EH (cell line): ENCODE measurements at places on chromosomes 3 and 15.

- DNase-seq: peak; percentile 24
These were observed 470.7 kb upstream of the CBLB start for GRCh38 chr3:106339551-106339950.

DNA sequence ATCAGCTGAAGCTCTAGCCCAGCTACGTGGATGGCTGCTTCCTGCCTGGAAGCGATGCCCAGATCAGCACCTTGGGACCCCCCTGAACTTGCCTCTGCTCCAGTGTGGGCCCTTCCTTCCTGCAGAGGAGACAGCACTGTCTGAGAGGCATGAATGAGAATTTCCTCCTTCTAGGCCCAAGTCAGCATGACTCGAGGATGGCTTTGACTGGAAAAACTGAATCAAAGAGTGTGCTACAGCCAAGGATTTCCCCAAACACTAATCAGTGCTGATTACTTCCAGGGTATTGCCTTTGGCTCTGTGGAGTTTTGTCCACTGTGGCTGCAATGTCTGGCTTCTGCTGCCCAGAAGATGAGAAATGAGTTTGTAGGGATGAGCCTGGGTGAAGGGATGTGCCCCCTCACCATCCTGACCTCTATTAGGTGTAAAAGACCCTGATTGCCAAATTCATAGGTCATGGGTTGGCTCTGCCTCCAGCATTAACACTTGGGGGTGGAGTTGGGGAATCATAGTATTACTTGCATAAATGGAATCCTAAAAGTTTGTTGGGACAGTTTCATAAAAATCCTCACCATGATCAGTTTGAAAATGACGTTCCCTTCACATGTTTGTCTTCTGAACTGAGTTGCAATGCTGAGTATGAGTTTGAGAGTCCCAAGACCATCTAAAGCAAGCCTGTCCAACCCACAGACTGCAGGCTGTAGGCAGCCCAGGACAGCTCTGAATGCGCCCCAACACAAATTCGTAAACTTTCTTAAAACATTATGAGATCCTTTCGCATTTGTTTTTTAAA is 36.7 kb downstream of the FLNB start:
- peak; percentile 57 for DNase-seq

DNA sequence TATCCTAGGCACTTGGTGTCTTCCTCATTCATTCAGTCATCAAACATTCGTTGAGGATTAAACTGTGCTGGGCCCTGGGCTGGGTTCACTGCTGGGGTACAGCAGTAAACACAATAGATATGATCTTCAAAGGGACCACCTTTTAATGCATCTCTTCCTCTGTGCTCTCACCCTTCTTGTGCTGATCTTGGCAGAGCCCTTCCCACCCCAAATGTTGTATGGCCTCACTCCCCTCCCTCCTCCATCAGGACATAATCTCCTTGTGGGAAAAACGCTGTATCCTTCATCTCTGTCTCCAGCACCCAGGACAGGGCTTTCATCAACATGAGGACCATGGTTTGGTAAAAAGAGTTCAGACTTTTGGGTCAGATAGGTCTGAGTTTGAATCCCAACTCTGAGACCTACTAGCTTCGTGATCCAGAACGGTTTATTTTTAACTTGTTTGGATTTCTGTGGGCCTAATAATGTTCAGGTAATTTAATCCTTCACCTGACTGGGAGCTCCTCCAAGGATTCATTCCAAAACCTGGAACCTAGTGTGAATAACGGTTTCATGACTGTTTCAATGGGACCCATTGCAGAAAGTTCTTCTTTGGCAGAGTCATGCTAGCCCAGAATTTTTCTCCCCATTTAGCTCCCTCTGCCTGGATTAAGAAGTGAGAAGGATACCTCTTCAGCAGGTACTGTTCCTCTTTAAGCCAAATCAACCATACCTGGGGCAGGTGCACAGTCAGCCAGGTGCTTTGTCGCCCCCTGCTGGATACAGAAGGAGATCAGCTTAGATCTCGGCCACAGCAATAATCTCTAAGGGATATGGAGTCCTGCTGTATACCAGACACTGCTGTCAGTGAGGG is 5.2 kb upstream of the WNT7A start:
- DNase-seq: peak; percentile 20

- DNase-seq: peak; percentile 91
These were observed 1.7 kb downstream of the TIPARP start for GRCh38 chr3:156675830-156676767.

DNA sequence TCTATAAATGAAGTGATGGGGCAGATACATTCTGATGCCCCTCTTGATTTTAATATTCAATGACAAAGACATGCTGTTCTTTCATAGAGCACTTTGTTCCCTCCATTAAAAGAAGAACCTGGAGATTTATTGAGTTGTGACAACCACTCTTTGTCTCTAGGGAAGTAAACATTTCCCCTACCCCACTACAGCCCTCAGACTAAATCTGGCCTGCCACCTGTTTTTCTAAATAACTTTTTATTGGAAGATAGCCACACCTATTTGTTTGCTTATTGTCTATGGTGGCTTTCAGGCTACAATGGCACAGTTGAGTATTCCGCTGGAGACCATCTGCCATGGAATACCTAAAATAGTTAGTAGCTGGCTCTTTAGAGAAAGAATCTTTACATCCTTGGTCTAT is 41.2 kb upstream of the ZNF385D start:
- no peak for DNase-seq

GRCh38 chr15:81780966-81781365 is 264.9 kb downstream of the MEX3B start:
- no peak for DNase-seq

- no peak for DNase-seq
These were observed 14.6 kb downstream of the ETV5 start for GRCh38 chr3:186094271-186094670.

DNA sequence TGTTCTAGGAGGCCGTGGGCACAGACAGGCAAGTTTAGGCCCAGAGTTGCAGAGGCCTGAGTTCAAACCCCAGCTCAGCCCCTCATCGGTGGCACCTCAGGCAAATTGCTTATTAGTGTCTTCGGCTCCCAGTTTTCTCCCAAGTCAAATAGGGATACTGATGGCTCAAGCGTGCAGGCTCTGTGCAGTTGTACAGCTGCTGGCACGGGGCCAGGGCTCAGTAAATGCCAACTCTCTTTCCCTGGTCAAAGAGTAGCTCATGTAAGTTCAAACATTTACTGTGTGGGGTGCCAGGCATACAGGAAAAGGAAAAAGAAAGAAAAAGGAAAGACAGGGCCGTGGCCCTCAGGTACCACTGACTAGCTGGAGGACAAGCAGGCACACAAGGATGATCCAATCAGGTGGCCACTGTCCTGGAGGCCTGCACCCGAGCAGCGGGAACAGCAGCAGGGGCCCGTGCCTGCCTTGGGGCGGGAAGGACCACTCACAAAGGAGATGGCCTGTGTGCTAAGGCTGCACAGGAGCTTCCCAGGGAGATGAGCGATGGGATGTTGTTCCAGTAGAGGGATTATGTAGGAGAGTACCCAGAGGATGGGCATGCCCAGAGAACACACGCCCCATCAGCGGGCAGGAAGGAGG is 70.8 kb downstream of the TBC1D2B start:
- DNase-seq: no peak

- DNase-seq: no peak
These were observed 523 bp downstream of the HDAC11 start for GRCh38 chr3:13480340-13481318.

DNA sequence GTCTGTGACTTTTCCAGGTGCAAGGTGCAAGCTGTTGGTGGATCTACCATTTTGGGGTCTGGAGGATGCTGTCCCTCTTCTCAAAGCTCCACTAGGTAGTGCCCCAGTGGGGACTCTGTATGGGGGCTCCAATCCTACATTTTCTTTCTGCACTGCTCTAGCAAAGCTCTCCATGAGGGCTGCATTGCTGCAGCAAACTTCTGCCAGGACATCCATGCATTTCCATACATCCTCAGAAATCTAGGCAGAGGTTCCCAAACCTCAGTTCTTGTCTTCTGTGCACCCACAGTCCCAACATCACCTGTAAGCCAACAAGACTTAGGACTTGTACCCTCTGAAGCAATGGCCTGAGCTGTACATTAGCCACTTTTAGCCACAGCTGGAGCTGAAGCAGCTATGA is 694.5 kb upstream of the BCHE start:
- no peak for DNase-seq

DNA sequence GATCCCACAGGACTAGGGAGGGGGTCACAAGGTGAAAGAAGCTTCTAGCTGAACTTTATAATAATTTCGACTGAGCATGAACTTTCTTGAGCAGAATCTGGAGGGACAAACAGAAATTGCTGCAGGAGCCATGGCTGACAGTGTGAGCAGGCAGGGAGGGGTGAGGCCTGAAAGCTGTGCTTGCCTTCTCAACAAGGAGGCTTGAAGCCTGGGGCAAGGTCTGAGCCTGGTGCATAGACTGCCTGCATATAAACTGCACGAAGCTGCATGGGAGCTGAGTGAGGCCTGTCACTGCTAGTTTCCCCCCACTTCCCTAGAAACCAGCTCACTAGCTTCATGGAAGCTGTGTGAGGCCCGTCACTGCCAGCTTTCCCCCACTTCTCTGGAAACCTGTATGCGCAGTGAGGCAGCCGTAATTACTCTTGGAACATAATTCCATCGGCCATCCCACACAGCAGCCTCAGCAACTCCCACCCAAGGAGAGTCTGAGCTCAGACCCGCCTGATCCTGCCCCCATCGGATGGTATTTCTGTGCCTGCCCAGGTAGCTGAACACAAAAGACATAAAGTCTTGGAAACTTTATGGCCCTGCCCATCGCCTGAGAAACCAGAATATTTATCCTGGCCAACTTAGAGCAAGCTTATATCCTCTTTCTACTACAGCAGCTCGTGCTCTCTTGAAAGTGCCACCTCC is 136.5 kb downstream of the PLCH1 start:
- DNase-seq: no peak

DNA sequence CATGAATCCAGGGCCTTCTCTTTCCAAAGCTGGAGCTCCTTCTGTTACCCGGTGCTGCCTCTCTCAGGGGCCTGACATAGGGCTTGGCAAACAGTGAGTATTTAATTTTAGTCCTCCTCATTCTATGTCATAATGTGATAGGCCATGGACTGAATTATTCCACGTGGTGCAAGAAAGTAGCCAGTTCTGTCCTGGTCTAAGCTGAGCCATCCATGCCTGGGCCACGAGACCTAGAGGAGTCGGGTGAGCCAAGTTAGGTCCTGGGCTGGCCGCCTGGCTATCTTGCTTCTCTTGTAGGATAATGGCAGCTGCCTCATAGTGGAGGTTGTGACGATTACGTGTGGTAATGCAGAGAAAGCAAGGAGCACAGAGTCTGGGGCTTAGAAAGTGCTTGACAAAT is 170.6 kb downstream of the FAM43A start:
- no peak for DNase-seq

DNA sequence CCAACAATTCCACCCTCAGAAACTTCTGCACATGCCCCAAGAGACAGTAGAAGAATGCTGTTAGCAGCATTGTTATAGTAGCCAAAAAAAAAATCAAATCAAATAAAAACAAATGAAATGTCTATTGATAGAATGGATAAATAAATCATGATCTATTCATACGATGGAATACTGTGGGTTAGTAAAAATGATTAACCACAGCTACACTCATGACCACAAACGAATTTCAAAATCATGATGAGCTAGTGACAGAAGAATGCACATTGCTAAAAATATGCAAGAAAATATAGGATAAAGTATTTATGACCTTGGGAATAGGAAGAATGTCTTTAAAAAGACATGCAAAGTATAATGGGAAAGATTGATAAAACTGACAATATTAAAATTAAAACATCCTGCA is 57.5 kb upstream of the ACAN start:
- DNase-seq: peak; percentile 91

- DNase-seq: no peak
These were observed 192.7 kb upstream of the CTDSPL start for GRCh38 chr3:37668818-37669610.

DNA sequence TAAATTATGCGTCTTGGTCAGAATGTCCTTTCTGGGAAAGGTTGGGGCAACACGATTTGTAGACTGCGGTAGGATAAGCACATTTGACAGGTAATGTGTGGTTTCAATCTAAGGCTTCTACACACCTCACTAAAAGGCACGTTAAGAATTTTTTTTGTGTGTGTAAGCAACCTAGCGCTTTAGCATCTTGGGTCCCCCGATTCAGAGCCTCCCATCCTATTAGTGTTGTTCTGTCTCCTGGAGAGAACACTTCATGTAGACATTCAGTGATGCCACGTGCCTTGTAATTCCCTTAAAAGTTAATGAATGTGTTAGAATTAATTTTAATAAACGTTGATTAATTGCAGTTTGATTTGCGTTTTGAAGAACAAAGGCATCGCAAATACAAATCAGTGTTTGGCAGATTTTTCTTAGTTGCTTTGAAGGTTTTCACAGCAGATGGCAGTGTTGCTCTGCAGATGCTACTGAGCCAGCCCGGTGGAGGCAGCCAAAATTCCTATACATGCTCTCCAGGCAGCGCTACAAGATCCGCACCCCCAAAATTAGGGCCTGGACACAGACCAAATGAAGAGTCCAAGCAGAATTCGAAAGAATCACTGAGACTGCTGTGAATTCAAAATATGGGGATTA is 63.5 kb downstream of the OTOL1 start:
- DNase-seq: peak; percentile 34

GRCh38 chr15:41965441-41966413 is 6.6 kb downstream of the EHD4 start:
- no peak for DNase-seq

- DNase-seq: no peak
These were observed 29.2 kb downstream of the TMOD2 start for GRCh38 chr15:51780636-51781035.

DNA sequence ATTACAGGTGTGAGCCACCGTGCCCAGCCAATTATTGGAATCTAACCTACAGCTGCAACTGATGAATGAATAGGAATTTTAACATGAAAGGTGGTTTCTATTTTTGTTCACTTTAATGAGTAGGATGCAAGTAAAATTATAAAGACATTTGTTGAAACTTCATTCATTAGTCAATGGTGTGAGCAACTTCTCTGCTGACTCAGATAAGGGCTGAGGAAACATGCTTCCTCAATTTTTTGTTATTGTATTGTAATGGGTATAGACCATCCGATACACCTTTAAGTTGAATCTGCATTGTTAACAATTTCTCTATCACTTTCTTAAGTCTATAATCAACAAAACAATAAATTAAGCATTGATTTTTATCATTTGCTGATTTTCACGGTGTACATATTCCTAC is 127.8 kb downstream of the STAG1 start:
- no peak for DNase-seq

GRCh38 chr3:79019137-79019923 is 748.5 kb downstream of the ROBO1 start:
- DNase-seq: peak; percentile 93

- DNase-seq: peak; percentile 92
These were observed 1081.1 kb downstream of the NAALADL2 start for GRCh38 chr3:175940243-175940642.
